ENCODE measurements at places on chromosomes 3 and 15.

- no peak for DNase-seq
Measured at GRCh38 chr3:102233881-102234280, 200.9 kb upstream of the ZPLD1 start.

DNA sequence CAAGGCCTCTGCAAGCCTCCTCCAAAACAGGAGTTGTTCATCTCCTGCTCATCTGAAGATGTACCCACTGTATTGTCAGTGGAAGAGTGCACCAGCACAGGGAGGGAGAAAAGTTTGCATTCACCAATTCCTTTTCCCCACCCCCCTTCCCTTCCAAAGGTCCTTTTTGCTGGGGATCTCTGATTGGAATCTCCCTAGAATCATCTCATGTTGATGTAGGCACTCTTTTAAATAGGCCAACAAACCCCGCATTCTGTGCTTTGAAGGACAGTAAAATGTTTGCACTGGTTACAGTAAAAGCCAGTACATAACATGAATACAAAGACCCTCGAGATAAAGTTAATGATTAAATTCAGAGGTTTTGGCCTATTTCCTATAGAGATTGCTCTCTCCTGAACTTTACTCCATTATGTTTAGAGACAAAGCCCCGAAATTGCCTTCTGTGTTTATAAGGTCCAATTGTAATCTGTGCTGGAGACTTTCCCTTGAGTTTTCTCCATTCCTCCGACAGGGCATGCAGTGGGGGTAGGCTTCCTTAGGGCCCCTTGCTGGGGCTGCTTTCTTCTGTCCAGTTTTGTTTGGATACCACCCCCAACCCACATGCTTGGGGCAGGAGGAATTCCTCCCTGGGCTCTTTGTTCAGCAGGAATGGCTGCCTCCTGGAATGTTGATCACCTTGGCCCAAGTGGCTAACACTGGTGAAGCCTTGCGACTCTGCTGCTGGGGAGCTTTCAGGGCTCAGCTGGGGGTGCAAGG, 22.5 kb downstream of the TRIM71 start:
- DNase-seq, result no peak

- DNase-seq, result peak; percentile 18
Measured at GRCh38 chr15:26771578-26772153, 1.2 kb downstream of the GABRB3 start.

DNA sequence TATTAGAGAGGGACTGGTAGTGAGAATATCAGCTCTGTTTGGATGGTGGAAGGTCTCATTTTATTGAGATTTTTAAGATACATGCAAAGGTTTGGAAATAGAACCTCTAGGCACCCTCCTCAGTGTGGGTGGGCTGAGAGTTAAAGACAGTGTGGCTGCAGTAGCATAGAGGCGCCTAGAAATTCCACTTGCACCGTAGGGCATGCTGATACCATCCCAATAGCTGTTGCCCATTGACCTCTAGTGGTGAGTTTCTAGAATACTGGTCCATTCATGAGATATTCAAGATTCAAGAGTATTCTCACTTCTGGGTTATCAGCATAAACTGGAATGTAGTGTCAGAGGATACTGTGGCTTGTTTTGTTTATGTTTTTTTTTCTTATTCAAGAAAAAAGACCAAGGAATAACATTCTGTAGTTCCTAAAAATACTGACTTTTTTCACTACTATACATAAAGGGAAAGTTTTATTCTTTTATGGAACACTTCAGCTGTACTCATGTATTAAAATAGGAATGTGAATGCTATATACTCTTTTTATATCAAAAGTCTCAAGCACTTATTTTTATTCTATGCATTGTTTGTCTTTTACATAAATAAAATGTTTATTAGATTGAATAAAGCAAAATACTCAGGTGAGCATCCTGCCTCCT, 87.2 kb downstream of the TGFBR2 start:
- DNase-seq, result peak; percentile 45

DNA sequence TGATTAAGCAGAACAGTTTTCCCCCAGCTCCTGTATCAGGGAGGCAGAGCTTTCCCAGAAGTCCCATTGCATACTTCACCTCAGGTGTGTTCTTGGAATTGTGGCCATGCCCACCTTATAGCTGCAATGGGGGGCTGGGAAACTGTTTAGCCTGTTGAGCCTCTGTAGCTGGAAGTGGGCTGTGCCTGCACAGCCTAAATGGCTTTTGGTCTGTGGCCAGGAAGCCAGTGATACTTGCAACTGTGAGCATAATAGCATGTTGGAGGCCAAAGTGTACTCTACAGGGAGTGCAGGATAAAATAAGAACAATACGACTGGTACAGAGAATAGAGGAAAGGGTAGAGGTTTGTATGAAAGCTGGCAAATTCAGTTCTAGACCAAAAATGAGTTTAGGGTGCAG, 248.5 kb downstream of the PTPRG start:
- no peak for DNase-seq

GRCh38 chr3:192879346-192880031, 38.2 kb downstream of the MB21D2 start:
- no peak for DNase-seq

GRCh38 chr15:43958861-43959330, 132.1 kb downstream of the WDR76 start:
- no peak for DNase-seq

DNA sequence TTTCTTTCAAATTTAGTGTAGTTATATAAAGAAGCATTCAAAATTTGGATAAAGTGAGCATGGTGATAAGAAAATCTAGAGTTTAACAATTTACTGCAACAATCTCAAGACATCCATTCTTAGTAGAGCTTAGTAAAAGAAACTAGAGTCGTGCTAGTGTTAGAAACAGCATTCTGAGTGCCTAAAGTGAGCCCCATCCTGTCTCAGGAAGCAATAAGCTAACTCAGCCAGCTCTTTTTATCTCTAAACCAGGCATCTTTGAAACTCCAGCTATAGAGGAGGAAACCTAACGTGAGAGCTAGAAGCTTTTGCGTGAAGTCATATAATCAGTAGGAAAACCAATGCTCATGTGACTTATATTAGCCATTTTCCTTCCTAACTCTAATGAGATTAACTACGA, 1187.1 kb upstream of the EPHA6 start:
- DNase-seq, result no peak

GRCh38 chr3:67518236-67518635, 136.2 kb downstream of the SUCLG2 start:
- DNase-seq, result no peak

DNA sequence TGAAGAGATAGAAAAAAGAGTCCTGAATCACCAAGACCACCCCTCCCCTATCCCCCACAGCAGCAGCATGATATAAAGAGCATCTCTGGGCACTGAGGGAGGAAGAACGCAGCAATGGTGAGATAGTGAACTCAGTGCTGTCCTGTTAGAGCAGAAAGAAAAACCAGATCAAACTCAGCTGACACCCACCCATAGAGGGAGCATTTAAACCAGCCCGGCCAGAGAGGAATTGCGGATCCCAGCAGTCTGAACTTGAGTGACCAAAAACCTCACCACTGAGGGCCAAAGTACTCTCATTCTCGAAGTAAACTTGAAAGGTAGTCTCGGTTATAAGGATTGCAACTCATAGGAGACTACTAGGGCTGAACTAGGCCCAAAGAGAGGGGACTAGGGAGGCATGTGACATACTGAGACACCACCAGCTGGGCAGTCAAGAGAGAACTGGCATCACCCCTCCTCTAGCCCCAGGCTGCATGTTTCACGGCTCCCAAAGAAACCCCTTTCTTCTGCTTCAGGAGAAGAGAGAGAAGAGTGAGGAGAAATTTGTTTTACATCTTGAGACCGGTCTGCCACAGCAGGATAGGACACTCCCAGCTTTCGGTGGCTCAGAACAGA, 39.2 kb upstream of the TGFBR2 start:
- DNase-seq, result no peak

- no peak for DNase-seq
Measured at GRCh38 chr3:128128251-128128650, 4.6 kb upstream of the RUVBL1 start.

DNA sequence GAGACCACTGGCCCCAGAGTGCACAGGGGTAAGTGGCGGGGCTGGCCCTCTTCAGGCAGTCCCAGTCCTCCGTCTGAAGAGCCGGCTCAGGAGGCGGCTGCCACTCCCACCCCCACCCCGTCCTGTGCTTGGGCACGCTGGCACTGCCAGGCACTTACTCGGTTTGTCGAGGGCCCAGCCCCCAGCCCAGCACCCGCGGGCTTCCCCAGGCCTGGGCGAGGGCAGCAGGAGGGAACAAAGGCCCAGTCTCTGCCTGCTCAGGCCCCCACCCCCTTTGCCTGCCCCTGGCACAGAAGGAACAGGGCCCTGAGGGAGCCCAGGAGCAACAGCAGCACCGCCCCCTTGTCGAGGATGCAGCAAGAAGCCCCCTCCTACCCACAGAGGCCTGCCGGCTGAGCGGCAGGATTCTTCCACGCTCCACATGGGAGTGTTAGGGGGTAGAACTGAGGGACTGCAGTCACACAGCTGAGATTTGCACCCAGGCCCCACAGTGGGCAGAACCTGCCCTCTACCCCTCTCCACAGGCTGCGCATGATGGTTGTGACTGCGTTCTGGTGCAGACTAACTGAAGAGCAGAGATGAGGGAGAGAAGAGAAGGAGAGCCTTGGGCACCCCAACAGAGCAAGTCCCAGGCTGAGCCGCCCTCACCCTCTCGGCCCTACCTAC, 8.9 kb downstream of the DUSP7 start:
- DNase-seq, result no peak

GRCh38 chr3:115666920-115667737, 43.8 kb downstream of the GAP43 start:
- no peak for DNase-seq

DNA sequence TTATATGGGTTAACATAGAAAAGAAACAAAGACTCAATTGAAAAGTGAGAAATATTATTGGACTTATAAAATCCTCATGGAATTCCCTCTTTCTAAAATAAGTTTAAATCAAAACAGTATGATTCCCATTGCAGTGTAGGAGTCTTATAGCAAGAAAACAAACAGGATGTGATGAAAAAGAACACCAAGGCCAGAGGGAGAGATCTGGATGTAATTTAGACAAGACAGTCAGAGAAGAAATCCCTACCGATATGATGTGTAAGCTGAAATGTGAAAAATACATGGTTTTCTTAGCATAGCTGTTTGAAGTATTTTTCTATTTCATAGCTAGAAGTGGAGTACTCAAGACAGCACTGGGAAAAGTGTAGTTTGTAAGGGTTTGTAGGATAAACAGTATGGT, 521.5 kb downstream of the RSL24D1 start:
- DNase-seq, result no peak

- DNase-seq, result no peak
Measured at GRCh38 chr15:74937272-74937589, 642 bp downstream of the COX5A start.

GRCh38 chr3:153639631-153640030, 477.6 kb downstream of the RAP2B start:
- no peak for DNase-seq

DNA sequence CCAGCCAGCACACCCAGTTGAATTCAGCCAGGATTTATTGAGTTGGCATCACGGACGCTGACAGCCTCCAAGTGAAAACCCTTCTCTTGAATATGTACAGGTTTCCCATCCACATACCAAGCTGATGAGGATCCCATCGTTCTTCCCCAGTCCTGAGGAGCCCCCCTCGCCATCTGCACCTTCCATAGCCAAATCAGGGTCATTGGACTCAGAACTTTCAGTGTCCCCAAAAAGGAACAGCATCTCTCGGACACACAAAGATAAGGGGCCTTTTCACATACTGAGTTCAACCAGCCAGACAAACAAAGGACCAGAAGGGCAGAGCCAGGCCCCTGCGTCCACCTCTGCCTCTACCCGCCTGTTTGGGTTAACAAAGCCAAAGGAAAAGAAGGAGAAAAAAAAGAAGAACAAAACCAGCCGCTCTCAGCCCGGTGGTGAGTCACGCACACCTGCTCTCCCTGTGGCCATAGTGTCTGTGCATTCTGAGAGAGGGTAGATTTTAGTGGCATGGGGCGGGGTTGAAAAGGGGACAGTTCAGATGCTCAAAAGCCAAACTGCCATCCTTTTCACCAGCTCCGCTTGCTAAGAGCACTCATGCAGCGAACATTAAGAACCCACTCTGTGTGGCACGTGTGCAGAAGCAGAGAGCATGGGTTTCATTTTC, 51.2 kb downstream of the KLHL25 start:
- no peak for DNase-seq

DNA sequence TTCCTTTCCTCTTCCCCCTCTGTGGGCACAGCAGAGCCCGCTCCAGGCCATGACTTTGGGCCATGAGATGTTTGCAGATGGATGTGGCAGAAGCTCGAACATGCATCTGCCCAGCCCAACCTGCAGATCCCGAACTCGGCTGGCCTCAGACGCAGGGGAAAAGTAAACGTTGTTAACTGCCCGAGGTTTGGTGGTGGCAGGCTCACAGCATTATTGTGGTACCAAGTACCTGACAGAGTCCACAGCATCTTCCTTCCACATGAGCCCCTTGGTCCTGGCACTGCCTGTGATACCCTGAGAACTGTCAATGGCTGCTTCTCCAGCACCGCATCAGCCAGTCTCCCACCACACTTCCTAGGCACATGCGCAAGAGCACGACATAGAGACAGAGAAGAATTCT, 424.3 kb downstream of the OCA2 start:
- DNase-seq, result no peak

DNA sequence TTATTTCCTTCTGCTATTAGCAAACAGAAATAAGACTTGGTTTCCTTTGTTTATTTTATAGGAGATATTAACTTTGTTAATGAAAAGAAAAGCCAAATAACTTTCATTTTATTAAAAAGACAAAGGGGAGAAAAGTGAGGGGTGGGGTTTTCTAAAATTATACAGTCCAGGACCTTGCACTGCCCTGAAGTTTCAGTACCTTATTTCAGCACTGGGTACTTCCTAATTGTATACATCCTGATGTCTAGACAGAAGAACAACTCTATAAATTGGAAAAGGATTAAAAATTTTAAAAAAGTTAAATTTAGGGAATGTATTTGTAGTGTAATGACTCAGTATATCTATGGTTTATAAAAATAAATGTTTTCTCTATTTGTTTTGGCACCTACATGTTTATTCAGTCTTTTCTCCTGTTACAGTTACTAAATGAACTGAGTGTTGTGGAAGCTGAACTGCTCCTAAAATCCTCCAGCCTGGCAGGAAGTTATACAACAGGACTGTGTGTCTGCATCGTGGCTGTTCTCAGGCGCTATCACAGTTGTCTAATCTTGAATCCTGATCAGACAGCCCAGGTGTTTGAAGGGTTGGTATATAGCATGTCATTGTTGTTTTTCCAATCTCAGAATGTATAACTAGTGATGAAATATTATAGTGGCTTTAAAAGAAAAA, 27.6 kb upstream of the P2RY13 start:
- no peak for DNase-seq

DNA sequence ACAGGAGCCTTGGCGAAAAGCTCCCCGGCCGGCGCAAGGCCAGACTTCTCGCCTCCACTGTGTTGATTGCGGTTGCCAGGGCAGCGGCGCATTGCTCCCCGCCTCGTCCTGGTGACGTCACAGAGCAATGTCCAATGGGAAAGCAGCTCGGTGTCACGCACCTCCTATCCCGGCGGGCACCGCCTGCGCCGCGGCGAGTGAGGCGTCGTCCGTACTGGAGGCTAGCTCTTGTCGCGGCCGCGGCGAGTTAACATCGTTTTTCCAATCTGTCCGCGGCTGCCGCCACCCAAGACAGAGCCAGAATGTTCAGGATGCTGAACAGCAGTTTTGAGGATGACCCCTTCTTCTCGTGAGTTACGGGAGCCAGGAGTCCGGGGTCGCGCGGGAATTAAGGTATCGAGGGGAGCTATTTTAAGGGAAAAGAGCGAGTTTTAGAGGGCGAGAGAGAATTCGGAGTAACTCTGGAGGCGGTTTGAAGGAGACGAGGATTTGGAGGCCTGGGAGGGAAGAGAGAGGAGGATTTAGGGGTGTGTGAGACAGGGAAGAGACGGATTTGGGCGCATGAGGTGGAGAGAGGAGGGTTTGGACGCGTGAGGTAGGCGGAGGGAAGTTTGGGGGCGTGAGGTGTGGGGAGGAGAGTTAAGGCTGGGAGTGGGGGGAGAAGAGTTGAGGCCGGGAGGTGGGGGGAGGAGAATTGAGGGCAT, at the start of gene MLF1:
Gene MLF1, plus strand, starts transcription at position 196 of the 704 bp plus-strand sequence. Its CDS starts 107 bp downstream, at position 303.
- peak; percentile 94 for DNase-seq

Measured in GM13976 (cell line).